ENCODE measurements at places on chromosomes 2 and 18.

DNA sequence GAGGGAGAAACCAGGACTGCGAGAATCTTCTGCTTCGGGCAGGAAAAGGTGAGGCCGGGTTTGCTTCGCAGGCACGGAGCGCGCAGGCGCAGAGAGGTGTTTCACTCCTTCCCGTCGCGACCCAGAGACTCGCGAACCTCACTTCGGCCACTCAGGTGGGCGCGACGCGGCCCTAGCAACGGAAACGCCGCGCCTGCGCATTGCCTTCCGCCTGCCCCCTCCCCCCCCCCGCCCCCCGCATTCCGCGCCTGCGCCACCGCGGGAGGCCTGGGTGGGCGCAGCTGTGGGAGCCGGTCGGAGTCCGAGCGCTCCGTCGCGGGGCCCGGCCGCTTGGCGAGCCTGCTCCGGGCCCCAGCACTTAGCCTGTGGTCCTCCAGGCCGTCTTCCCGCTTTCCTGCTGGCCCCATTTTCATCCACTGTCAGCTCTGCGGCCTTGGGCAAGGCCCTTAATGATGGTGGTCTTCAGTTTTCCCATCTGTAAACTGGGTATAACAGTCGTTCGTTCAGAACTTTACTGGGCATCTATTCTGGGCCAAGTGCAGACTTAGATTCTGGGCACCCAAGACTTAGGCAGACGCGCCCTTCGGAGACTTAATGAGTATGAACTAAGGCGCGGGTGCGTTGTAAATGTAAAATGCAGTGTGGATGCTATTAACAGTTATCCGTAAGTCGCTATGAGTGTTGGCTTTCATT, 62.1 kb upstream of the ACKR3 start:
- DNase-seq: no peak

DNA sequence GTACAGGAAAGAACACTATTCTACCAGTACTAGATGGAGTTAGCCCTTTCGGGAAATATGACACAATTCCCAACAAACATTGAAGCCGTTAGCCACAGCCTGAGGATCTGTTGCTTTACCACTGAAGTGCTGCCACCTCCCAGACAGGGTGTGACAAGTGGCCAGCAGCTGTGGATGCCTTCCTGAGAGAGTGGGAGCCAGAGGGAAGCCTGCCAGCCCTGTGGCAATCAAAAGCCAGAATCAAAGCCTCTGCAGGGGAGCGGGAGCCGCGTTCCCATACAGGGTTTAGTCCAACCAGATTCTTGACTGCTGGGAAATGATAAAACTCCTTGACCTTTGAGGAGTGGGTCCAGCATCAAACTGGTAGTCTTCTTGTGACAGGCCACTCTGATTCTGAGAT, 38.0 kb downstream of the SLC4A1AP start:
- no peak for DNase-seq

DNA sequence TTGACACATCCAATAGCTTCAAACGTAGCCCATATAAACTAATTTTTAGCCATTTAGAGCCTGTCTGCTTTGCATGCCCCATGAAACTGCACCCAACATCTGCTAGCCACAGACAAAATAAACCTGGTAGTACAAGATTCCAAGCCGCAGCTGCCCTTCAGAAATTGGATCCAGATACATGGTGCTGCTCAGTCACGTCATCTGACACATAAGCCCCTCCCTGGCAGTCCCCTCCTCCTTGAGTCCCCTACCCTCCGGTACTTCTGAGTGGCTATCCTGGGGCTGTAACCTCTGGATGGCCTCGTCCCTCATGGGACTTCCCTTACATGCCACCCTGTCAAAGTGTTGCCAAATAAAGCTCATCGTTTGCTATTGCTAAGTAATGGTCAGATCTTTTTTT, 33.8 kb downstream of the PROC start:
- no peak for DNase-seq

- no peak for DNase-seq
Measured at GRCh38 chr2:89850481-89850880, 1159.0 kb downstream of the RPIA start.

GRCh38 chr2:8103085-8103708, 578.7 kb upstream of the ID2 start:
- DNase-seq: no peak

- DNase-seq: peak; percentile 64
Measured at GRCh38 chr2:20106746-20107145, 55.3 kb upstream of the LAPTM4A start.

GRCh38 chr2:219443016-219443696, 8.5 kb downstream of the SPEG start:
- no peak for DNase-seq

GRCh38 chr2:101197814-101198213, 46.6 kb upstream of the TBC1D8 start:
- no peak for DNase-seq

DNA sequence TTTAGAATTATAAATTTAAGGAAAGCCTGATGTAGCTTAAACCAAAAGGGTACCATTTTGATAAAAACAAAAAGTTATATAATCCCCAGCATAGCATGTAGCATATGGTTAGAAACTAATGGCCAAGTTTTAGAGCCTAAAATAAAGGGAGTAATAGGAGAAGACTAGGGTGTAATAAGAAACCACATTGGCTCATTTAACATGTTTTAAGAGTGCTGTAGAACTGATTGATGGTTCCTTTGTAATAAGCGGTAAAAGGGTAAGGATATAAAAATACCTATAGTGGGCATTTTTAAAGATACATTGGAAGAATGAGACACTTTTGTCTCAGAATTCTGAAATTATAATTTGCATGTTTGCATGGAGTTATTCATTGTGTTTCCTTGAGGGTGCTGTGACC, 1.9 kb downstream of the PSMA8 start:
- no peak for DNase-seq

- no peak for DNase-seq
Measured at GRCh38 chr2:68464651-68465050, 2.4 kb downstream of the FBXO48 start.

DNA sequence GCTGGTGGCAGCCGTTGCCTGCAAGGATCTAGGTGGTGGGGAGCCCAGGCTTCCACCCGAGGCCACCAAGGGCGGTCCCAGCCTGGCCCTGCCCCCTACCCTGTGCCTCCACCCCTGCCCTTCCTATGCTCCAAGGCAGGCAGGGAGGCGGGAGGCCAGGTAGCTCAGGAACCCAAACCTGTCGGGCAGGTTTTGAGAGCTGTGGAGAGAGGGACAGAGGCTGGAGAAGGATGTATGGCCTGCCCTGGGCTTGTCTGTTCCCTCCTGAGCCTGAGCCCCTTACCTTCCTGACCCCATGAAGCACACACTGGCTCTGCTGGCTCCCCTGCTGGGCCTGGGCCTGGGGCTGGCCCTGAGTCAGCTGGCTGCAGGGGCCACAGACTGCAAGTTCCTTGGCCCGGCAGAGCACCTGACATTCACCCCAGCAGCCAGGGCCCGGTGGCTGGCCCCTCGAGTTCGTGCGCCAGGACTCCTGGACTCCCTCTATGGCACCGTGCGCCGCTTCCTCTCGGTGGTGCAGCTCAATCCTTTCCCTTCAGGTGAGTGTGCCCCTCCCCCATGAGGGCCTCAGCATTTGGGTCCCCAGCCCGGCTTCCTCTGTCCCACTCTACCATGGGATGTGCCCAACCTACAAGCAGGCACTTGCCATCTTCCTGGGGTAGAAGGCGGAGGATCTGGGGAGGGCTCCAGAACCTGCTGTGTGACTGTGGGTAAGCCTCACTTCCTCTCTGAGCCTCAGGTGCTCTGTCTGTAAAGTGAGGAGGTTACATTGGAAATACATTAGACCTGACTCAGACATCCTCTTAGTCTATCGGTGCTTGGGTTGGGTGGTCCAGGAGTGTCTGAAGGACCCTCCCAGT, at the start of gene PROM2:
Gene PROM2 (plus strand): TSS at position 159 of the 860 bp plus-strand sequence. CDS start 137 bp downstream, at position 296.
- no peak for DNase-seq

GRCh38 chr2:241833101-241833663, 24.2 kb downstream of the NEU4 start:
- no peak for DNase-seq

DNA sequence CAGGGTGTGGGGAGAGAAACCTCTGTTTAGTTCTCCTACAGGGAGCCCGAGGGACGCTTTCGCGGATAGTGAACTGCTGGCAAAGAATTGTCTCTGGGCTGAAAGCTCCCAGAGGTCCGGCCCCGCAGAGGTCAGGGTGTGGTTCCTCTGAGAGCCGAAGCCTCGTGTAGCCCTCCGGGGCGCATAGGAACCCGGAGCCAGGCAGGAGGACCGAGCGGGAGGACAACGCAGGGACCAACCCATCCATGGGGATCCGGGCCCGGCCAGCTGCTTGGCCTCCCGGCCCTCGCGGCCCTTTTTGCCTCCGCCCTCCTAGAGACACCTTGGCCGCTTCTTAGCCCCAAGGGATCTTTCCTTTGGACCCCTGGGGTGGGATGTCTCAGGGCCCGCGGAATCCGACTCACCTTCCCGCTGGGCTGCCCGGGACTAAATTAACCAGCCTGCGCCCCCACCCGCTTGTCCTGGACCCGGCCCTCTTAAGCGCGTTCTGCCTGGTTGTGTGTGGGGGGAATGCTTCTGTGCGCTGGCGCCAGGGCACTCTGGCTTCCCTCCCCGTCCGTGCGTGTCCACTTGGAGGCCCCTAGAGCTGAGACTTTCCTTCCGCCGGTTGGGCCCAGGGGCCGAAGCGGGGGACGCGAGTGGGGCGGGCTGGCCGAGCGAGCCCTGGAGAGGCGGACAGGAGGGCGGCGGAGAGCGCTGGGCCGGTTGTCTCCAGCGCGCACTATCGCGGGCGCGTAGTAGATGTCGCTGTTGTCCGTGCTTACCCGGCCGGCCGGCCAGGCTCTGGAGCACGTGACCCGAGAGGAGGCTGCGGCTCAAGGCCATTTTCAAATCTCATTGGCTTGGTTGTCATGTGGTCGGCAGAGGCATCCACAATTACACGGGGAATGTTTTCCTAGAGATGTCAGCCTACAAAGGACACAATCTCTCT, at the start of gene HOXD10:
Gene HOXD10 (plus strand): TSS at position 896 of the 931 bp plus-strand sequence. CDS start 56 bp downstream, outside the sequence.
- DNase-seq: no peak

GRCh38 chr18:60838677-60839076, 466.1 kb upstream of the MC4R start:
- no peak for DNase-seq

DNA sequence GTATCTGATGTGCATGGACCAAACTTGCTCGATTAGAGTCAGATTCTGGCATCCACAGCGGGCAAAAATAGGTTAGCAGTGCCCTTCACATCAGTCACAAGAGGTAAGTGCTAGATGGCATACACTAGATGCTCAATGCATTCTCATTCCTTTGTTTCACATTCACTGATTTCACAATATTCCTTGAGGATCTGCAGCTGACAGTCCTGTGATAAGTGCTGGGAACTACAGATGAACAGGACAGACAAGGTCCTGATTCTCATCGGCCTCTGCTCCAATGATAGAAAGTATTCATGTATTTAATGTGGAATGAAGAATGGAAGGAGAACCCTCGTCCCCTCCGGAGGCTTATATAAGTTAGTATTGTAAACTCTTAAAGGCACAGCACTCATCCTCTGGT, 96.8 kb upstream of the SERPINE2 start:
- no peak for DNase-seq
